Psoas muscle (tissue), 8 donors: ENCODE measurements at places on chromosomes 4 and X. TPM values are rescaled to one million over a fixed set of nuclear protein-coding genes. Genes with fewer than 3 reads are reported as not detected.

ARMCX4 gene
- total RNA-seq, result 11.6 TPM

SMIM9 gene
- not detected for total RNA-seq

NMU gene
- not detected for total RNA-seq

P2RY4 gene
- total RNA-seq, result not detected

PHKA1 gene
- 84.8 TPM for total RNA-seq

DNA sequence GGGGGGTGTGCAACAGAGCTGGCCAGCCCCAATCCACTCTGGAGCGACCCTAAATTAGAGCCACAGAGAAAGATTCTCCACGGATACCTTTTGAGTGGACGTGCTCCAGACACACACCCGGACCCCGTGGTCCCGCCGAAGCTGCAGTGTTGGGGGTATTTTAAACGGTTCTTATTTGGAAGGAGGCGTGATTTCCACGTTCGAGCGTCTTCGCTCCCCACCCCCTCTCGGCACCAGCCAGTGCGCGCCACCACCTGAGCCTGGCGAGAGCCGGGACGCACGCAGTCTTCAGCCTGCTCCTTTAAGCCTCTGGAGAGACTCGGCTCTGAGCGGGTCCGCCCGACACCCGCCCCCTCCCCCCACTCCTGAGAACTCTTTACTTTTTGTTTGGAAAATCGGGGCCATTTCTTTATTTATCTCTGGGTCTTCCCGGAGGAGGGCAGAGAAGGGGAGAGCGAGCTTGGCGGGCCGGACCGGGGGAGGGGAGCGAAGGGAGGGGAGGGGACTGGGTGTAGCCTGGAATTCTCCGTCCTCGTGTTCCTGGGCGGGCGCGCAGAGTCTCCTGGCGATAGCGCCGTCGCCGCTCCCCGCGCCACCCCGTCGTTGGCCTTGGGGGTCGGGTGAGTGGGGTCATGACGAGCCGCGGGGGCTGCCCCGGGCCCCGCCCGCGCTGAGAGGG lies 668 bp upstream of the PTCHD1 start:
- no peak overlapping the region for H3K27ac ChIP-seq
- no peaks in the 10 kb centered on the region for H3K36me3 ChIP-seq
- no peak for DNase-seq
- H3K4me3 ChIP-seq, result peak overlapping the region; percentile 54
- H3K4me1 ChIP-seq, result peaks cover 2% of the 10 kb centered on the region

GRCh38 chrX:47587091-47587891 lies 5.1 kb downstream of the TIMP1 start:
- no peak overlapping the region for H3K4me3 ChIP-seq
- H3K27ac ChIP-seq, result no peak overlapping the region
- no peaks in the 10 kb centered on the region for H3K27me3 ChIP-seq
- DNase-seq, result no peak
- no peaks in the 10 kb centered on the region for H3K36me3 ChIP-seq
- H3K4me1 ChIP-seq, result no peaks in the 10 kb centered on the region

- no peak for DNase-seq
- H3K27me3 ChIP-seq, result no peaks in the 10 kb centered on the region
- no peaks in the 10 kb centered on the region for H3K36me3 ChIP-seq
- H3K27ac ChIP-seq, result no peak overlapping the region
- H3K4me1 ChIP-seq, result no peaks in the 10 kb centered on the region
Observed at GRCh38 chr4:156635051-156635450, 336.5 kb downstream of the PDGFC start.

GRCh38 chr4:105992641-105993305 lies 97.5 kb downstream of the NPNT start:
- H3K4me3 ChIP-seq, result no peak overlapping the region
- no peak overlapping the region for H3K27ac ChIP-seq
- no peaks in the 10 kb centered on the region for H3K36me3 ChIP-seq
- no peaks in the 10 kb centered on the region for H3K27me3 ChIP-seq
- H3K4me1 ChIP-seq, result peaks cover 34% of the 10 kb centered on the region

GRCh38 chrX:135295238-135295943 lies 13.9 kb upstream of the ETDC start:
- DNase-seq, result peak; percentile 25
- no peaks in the 10 kb centered on the region for H3K4me1 ChIP-seq
- H3K27ac ChIP-seq, result no peak overlapping the region
- H3K27me3 ChIP-seq, result no peaks in the 10 kb centered on the region

DNA sequence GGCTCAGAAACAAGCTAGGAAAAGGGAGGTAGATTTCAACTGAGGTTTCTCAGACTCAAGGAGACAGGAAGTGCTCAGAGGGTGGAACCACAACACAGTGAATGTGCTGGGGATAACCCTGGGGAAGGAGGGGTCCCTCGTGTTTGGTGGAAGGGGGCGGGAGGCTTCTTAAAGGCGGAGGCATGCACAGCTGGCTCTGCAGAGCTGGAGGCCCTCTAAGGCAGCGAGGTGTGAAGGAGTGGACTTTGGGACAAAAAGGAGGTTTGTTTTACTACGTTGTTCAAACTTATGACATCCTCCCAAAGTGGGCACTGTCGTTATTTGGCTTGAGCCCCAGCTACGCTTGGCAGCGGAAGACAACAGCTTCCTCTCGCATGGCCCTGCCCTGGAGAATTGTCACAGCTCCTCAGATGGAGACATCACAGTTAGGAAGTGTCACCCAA lies 21.7 kb upstream of the MTM1 start:
- H3K4me3 ChIP-seq, result no peak overlapping the region
- no peak for DNase-seq
- no peaks in the 10 kb centered on the region for H3K4me1 ChIP-seq
- no peaks in the 10 kb centered on the region for H3K36me3 ChIP-seq
- peak overlapping the region; percentile 79 for H3K27ac ChIP-seq

GRCh38 chr4:30875658-30876269 lies 155.6 kb downstream of the PCDH7 start:
- no peaks in the 10 kb centered on the region for H3K36me3 ChIP-seq
- DNase-seq, result no peak
- no peak overlapping the region for H3K27ac ChIP-seq
- H3K27me3 ChIP-seq, result no peaks in the 10 kb centered on the region

DNA sequence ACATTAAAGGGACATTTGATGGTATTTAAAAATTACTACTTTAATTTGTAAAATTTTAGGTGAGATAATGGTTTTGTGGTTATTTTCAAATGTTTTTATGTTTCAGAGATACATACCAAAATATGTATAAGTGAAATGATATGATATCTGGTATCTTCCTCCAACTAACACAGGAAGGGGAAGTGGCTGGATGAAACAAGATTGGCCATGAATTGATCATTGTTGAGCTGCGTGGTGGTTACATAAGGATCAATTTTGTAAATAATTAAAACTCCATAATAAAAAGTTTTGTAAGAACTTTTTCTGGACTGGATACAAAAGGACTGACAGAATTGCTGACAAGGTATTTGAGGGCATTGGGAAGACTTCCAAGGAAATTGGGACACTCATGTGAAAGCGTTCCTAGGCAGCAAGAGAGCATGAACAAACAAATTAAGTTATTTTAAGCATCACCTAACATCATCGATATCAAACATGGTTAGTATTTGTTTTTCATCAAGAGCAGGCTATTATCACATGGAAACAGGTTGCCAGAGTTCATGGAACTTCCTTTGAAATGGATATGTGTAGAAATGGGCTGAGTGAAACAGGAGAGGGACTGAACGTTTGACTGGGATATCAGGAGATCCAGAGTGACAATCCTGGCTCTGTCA lies 4.4 kb upstream of the PGM2 start:
- no peaks in the 10 kb centered on the region for H3K27me3 ChIP-seq
- no peak for DNase-seq
- no peak overlapping the region for H3K27ac ChIP-seq
- H3K4me3 ChIP-seq, result no peak overlapping the region
